Activated CD4-positive, alpha-beta T cell treated with anti-CD3 and anti-CD28 coated beads for 48 hours (primary cell): ENCODE measurements at places on chromosomes 5 and 9.

- no peak for DNase-seq
Measured at GRCh38 chr9:69771775-69772418, 12.1 kb upstream of the PTAR1 start.

DNA sequence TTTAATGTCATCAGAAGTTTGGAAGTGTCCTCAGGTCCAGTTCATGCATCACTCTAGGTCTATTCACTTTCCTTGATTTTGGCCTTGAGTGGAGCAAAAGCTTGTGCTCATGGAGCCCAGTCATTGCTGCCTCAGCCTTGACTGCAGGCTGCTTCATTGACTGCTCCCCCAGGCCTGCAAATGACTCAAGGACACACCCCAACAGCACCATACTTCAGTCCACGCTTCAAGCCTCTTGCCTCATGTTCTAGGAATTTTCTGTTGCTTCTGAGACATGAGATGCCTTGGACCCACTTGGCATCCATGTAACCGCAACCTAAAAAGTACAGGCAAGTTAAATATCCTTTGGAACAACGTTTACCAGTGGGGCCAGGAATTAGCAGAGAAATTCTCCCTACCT is 193.7 kb downstream of the PIK3R1 start:
- no peak for DNase-seq

DNA sequence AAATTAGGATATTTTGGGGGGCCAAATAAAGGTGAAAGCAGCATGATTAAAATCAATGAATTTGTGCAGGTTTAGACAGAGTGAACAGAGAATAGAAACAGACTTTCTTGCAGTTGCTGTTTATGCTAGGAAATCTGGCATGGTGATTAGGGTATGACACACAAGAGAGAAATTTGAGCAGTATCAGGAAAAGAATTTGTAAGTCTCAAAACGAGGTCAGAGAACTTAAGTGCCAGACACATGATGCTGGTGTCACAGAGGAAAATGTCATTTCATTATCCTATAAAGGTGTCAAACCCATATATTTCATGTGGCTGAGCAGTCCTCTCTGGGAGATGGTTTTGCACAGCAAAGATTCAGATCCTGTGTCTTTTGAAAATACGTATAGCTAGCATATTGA is 15.7 kb downstream of the LVRN start:
- no peak for DNase-seq

GRCh38 chr5:115807654-115808052 is 8.8 kb downstream of the CDO1 start:
- DNase-seq = no peak

GRCh38 chr9:125906144-125906543 is 159.0 kb downstream of the PBX3 start:
- DNase-seq = no peak

DNA sequence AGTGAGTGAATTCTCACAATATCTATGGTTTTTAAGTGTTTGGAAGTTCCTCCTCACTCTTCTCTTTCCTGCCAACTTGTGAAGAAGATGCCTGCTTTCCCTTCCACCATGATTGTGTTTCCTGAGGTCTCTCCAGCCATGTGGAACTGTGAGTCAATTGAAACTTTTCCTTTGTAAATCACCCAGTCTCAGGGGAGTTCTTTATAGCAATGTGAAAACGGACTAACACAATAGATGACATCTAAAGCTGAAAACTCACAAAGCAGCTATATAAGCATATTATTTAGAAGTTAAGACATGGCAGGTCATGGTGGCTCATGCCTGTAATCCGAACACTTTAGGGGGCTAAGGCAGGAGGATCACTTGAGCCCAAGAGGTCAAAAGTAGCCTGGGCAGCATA is 130.2 kb downstream of the ARRDC3 start:
- DNase-seq = no peak

- no peak for DNase-seq
Measured at GRCh38 chr5:74412066-74412465, 228.5 kb downstream of the ENC1 start.
